ENCODE measurements at places on chromosomes 3 and 15.

DNA sequence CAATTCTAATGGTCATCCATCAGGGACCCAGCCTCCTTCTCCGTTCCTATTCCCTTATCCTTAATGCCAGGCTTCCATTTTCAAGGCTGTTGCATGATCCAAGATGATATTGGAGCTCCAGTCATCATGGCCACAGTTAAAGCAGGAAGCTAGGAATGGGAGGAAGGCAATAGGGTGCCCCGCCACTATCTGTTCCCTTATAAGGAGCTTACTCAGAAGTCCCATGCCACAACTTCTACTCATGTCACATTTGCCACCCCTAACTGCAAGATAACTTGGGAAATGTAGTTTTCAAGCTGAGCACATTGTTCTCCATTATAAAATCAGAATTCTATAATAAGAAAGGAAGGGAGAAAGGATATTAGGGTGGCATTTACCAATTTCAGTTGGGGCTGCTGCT is 38.6 kb upstream of the SPSB4 start:
- DNase-seq = no peak

DNA sequence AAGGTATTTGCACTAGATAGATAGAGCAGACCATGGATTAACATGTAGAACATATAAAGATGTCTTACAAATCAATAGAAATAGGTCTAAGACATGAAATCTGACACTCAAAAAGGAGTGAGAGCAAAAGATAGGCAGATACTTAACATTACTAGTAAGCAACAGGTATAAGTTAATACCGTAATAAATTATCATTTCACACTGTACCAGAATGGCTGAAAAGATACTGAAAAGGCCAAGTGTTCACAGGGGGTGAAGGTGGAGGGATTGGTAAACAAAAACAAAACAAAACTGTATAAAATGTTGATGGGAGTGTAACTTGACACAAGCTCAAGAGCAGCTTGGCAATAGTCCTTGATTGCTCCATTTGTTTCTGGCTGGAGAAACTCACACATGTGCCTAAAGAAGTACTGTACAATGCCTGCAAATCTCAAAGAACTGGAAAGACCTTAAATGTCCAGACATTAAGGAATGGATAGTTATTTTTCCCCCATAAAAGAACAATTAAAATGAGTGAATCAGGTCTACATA is 3.5 kb downstream of the NSMCE3 start:
- no peak for DNase-seq

DNA sequence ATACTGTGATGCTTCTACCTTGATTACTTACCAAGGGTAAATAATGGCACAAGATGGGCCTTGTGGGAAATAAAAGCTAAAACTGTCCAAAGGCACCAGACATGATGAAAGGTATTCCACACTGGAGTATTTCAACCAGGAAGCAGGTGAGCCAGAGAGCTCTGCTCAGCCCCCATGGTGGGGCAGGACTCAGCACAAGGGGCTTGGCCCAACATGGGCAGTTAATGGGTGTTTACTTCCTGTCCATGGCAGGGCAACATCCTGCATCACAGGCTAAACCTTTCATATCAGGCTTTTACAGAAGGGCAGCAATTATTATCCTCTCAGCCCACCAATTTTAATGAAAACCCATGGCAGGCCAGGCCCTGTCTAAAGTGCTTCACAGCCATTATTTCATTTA is 38.2 kb downstream of the MAGI1 start:
- DNase-seq = no peak

- DNase-seq = no peak
Measured at GRCh38 chr3:124597273-124597672, 133.0 kb upstream of the UMPS start.

DNA sequence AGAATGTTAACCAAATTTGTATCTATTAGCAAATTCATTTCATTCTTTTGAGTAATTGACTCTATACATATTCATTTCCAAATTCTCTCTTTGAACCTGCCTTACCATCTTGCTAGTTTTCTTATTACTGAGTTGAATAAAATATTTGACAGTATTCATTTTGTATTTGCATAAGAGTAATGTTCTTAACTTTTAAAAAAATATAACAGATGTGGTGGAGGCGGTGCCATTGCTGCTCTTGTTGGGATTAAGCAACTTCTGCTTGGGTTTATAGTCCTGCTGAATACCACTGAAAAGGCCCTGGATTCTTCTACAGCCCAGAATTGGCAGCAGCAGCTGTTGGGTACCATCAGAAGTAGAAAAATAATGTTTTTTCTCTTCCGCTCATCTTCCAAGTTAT is 148.9 kb upstream of the PEX5L start:
- no peak for DNase-seq

GRCh38 chr3:197883541-197883940 is 66.4 kb upstream of the RPL35A start:
- DNase-seq = no peak

GRCh38 chr3:122598556-122598955 is 21.1 kb downstream of the PARP15 start:
- no peak for DNase-seq

DNA sequence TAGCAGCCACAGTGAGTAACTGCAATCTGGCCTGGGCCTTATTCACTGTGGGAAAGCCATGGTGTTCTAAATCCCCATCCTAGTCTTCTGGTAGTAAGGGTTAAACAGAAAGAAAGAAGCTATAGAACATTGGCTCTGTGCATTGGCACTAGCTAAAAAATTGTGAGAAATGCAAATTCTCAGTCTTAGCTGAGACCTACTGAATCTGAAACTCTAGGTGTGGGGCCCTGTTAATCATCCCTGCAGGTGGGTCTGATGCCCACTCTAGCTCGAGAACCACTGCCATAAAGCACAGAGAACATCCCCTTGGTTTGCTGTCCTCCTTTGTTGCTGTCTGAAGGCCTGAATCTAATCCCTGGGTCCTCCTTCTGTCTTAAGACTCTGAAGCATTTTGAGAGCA is 59.3 kb downstream of the MEIS2 start:
- DNase-seq = no peak

- DNase-seq = no peak
Measured at GRCh38 chr3:21020681-21021080, 730.3 kb downstream of the ZNF385D start.

DNA sequence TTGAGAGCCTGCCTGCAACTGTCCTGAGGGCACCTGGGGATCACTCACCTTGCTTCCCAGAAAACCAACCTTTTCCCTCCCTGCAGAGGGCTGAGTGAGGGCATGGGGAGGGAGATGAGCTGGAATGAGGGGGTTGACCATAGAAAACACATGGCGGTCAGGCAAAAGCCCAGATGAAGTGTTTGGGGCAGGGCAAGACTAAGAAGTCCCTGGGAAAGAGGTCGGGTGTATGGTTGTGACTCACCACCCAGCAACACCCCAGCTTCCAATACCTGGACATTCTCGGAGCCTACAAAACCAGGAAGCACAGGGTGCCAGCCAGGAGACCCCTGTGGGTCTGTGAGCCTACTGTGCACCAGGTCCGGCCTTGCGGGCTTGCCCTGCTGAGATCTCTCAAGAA is 95.3 kb upstream of the ATP2B2 start:
- peak; percentile 74 for DNase-seq

GRCh38 chr3:51992017-51992682 is 3.5 kb downstream of the RPL29 start:
- no peak for DNase-seq

GRCh38 chr15:100310513-100311153 is 31.1 kb downstream of the ADAMTS17 start:
- no peak for DNase-seq

GRCh38 chr3:67083277-67083676 is 85.2 kb downstream of the KBTBD8 start:
- no peak for DNase-seq

DNA sequence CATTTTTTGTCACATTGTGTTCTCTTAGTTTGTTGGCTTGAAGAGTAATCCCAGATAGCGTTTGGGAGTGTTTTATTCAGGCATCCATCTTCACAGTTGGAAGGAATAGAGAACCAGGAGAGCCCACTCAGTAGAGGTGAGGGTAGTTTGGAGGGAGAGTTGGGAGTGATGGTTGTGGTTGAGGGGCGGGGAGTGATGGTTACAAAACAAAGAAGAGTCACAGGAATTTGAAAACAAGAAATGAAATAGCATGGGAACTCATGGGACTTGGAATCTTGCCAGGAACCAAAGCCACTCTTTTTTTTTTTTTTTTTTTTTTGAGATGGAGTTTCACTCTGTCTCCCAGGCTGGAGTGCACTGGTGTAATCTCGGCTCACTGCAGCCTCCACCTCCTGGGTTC is 36.3 kb downstream of the DUT start:
- DNase-seq = no peak

DNA sequence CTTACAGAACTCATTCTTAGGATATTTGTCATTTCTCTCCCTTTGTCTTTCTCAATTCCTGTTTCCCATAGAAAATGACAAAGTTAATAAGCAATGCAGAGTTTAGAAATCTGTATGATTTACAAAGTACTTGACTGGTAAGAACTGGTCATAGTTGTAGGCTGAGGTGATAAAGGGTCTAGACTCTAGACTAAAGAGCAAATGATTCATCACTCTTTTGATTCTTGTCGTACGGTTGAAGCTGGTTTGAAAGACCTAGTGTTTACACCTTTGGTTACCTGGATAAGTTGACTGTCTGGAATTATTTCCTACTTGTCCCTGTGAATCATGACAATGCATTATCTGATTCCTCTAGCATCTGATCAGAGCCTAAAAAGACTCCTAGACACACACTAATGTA is 58.9 kb upstream of the TP63 start:
- no peak for DNase-seq

- peak; percentile 43 for DNase-seq
Measured at GRCh38 chr3:106401666-106402490, 533.1 kb upstream of the CBLB start.

GRCh38 chr3:52763466-52763865 is 7.3 kb downstream of the NEK4 start:
- DNase-seq = no peak

DNA sequence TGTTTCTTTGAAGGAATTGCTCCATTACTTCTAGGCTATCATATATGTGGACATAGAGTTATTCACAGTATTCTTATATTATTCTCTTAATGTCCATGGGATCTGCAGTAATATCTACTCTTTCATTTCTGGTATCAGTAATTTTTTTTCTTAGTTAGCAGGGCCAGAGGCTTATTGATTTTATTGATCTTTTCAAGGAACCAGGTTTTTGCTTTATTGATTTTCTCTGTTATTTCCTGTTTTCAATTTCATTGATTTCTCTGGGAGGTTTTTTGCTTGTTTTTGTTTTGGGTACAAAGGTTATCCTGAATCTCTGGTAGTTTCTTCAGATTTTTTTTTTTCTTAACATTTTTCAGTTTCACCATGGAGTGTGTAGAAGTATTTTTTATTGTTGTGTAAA is 60.1 kb upstream of the AP4E1 start:
- no peak for DNase-seq

DNA sequence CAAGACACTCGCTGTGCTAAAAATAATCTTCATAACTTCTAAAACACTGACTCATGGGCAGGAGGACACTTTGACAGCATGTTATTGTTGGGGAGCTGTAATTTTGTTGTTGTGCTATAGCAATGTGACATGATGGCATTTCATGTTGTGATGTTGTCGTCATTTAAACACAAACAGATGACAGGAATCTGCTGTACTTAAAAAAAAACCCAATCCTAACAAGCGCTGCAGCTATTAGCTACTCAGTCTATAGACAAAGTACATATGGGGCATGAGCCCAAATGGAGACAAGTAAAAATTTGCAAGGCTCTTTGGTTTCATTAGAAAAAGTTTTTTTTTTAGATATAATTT is 828 bp upstream of the ATOSA start:
- DNase-seq = no peak

- no peak for DNase-seq
Measured at GRCh38 chr15:39204031-39204430, 376.8 kb upstream of the THBS1 start.

- DNase-seq = no peak
Measured at GRCh38 chr15:55786341-55786740, 43.4 kb upstream of the PRTG start.

- DNase-seq = no peak
Measured at GRCh38 chr3:27127879-27128278, 241.3 kb downstream of the NEK10 start.

DNA sequence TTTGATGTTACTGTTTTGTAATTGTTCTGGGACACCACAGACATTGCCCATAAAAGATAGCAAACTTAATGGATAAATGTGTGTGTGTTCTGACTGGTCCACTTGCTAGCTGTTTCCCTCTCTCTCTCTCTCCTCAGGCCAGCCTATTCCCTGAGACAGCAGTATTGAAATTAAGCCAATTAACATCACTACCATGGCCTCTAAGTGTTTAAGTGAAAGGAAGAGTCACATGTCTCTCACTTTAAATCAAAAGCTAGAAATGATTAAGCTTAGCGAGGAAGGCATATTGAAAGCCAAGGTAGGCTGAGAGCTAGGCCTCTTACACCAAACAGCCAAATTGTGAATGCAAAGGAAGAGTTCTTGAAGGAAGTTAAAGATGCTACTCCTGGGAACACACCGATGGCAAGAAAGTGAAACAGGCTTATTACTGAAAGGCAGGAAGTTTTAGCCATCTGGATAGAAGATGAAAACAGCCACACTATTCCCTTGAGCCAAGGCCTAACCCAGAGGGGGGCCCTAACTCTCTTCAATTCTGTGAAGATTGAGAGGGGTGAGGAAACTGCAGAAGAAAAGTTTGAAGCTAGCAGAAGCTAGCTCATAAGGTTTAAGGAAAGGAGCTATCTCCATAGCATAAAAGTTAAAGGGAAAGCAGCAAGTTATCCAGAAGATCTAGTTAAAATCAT is 295.1 kb downstream of the CHST2 start:
- no peak for DNase-seq

GRCh38 chr3:50347187-50347813 is 1.8 kb upstream of the ZMYND10 start:
- peak; percentile 63 for DNase-seq

- peak; percentile 8 for DNase-seq
Measured at GRCh38 chr3:33250712-33251111, 26.5 kb upstream of the FBXL2 start.

DNA sequence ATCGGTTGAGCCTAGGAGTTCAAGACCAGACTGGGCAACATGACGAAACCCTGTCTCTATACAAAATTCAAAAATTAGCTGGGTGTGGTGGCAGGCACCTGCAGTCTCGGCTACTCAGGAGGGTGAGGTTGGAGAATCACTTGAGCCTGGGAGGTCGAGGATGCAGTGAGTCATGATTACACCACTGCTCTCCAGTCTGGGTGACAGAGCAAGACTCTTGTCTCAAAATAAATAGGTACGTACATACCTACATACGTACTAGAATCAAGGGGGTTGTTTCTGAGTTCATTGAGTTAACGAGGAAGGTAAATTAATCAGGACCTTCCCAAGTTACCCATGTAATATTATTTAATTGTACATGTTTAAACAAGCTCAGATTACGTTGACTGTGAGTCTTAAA is 97.5 kb downstream of the CHL1 start:
- no peak for DNase-seq

DNA sequence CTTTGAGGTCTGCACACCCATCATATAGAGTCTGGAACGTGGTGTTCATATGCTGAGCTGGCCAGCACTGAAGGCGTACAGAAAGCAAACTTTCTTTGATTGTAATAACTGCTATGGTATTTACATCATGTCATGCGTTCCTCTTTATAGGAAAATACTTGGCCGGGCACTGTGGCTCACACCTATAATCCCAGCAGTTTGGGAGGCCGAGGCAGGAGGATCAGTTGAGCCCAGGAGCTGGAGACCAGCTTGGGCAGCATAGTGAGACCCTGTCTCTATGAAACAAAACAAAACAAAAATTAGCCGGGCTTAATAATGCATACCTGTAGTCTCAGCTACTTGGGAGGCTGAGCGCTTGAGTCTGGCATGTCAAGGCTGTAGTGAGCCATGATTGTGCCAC is 3.4 kb upstream of the SNX22 start:
- DNase-seq = no peak

Data from astrocyte of the cerebellum (primary cell).